Neural crest cell (in vitro differentiated cells): ENCODE measurements at places on chromosomes 11 and 22.

GRCh38 chr11:132125988-132126871 lies 755.8 kb downstream of the NTM start:
- peak; percentile 5 for DNase-seq

GRCh38 chr22:24503137-24503842 lies 8.2 kb downstream of the UPB1 start:
- peak; percentile 43 for DNase-seq

DNA sequence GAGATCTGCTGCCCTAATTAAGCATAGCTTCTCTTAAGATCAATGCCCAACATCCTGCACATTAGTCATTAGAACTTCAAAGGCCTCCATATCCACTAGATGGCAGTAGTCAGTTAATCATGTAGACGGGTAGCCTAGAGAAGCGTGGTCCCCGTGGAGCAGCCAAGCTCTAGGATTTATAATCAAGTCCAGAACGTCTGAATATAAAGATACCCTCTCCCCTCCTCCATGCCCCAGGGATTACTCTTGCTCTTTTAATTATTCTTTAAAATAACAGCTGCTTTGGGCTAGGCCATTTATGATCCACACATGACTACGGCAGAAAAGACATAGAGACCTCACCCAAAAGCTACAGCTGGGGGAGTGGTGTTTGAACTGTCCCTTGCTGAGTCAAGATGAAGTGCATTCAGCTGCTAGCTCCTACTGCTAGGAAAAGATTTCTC lies 327.6 kb upstream of the PLET1 start:
- peak; percentile 55 for DNase-seq

DNA sequence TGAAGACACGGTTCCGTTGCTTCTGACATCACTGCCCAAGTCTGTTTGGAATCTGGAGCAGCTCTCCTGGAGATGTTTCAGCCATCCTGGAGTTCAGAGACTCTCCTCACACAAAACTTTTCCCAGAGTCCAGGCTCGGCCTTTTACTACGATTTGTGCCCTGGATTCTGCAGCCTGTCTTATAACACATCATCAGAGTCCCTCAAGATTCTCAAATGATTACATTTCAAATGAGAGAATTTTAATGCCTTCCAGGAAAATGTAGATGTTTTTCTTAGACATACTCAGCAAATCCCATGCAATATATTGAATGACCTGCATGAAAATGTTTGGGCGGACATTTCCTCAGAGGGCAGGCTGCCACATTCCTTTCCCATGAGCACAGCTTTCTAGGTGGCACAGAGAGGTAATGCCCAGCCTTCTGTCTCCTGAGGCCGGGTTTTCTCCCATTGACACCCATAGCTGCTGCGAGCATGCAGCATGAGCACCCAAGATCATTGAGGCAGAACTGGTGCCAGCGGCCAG lies 129.1 kb downstream of the SNX19 start:
- DNase-seq = no peak

DNA sequence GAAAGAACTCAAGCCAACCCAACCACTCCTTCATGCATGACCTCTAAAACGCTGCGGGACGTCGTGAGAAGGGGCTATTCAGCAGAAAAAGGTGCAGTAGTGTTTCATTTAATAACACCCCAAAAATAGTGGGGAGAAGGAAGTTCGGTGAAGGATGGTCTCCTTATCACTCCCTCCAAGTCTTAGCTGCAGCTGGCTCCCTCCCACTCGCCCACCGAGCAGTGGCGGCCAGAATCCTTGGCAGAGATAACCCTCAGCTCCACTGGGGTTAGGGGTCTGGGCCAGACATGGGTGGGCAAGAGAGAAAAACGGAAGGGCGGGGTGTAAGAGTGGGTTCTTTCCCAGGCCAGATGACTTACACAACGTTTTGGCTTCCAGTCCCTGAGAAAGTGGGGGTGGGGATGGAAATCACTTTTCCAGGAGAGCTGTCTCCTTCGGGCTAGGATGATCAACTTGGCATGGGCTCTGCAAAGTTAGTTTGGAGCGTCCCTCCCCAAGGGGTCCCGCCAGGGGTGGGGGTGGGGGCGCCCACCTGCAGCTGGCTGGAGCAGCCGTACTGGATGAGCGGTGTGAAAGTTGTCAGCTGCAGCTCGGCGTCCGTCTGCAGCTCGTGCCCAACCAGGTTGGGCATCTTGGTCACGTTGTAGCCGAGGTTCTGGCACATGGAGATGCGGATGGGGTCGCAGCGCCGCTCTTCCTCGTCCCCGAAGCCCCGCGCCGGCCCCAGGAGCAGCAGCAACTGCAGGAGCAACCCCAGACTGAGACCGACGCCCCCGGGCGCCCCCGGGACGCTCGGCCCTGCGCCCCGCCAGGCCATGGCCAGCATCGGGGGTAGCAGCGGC lies 705 bp downstream of the FZD4 start:
- DNase-seq = peak; percentile 30

DNA sequence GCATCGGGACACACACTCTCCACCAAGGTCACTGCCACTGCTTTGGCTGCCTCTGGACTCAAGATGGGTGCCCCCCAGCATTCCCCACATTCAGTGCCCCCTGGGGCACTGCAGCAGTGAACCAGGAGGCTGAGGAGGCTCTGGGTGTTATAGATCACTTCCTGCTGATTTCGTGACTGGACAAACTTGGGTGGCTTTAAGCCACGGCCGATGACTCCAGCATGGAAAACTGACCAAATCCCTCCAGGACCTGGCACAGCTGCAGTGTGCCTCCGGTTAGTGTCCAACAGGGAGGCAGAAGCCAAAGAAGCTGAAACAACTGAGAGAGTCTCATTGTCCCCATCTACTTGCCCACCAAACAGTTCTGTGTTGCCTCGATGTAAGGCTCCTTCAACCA lies 1.2 kb upstream of the GANAB start:
- no peak for DNase-seq

DNA sequence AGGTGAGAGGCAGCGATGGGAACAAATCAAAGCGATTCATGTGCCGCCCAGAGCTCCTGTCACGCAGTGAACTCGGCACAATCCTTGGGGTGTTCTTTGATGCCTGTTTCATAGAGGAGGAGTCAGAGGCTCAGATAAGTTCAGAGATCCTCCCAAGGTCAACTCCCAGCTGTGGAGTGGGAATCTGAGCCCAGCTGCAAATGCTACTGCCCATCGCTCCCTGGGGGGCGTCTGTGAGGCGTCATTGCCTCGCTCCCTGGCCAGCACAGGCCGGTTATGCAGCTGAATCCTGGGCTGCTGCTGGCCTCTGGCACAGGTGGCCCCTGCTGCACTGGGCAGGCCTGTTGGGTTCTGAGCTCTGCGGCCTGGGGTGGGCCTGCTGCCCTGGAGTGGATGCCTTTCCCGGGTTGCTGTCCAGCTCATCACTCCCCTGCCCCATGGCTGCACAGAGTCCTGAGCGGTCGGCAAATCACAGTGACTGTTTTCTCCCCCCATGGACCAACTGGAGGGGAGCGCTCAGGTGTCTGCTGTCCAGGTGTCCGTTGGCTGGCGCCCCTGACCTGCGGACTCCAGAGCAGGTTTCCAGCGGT lies 36.3 kb upstream of the SHISAL1 start:
- DNase-seq = no peak

- peak; percentile 53 for DNase-seq
Measured at GRCh38 chr22:36797911-36798673, 18.7 kb downstream of the PVALB start.

- DNase-seq = no peak
Measured at GRCh38 chr11:10436224-10436623, 18.8 kb upstream of the AMPD3 start.

DNA sequence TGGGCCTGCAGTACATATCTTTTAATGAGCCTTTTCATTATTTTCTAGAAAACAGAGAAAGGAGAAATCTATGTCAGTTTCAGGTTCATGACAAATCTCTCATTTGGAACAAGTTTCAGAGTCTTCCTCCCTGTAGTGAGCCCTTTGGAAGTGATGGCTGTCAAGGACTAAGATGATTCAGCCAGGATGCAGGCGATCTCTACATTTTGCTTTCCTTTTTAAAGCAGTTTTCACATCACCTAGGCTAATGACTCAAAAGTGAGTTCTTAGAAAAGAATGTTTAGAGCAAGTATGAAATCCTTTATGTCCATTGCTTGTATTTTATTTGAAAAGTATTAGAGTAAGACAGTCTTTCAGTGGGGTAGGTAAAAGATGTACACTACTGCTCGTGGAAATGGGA lies 130.1 kb downstream of the TRPC6 start:
- no peak for DNase-seq

DNA sequence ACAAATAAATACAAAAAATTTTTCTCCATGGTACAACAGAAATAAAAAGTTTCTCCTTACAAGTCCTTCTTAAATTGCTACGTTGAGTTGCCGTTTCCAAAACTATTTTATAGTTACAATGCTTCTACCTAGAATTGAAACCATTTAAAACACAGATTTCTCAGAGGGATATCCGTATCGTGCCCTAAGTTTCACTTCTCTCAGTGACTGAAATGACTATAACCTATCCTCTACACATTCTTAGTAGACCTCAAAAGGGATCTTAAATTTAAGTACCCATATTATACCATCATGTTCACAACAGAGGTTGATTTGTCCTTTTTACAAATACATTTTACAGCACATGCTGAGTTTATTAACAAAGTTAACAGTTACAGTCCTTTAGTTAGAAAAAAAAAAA lies 44.1 kb downstream of the USP28 start:
- DNase-seq = no peak

DNA sequence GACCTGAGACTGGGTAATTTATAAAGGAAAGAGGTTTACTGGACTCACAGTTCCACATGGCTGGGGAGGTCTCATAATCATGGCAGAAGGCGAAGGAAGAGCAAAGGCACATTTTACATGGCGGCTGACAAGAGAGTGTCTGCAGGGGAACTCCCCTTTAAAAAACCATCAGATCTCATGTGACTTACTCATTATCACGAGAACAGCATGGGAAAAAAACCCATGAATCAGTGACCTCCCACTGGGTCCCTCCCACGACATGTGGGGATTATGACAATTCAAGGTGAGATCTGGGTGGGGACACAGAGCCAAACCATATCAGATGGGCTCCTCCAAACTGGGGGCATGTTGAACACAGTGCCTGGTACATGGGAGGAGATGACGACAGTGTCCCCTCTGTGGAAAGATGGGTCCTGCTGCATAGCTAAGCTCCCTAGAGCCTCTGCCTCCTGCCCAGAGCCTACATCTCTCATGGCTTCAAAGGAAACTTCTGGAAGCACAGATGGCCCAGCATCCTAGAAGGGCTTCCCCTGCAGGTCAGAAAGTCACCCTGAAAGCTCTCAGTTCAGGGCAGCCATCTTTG lies 46.1 kb downstream of the MYEOV start:
- DNase-seq = no peak

- no peak for DNase-seq
Measured at GRCh38 chr22:42793848-42794405, 63.1 kb downstream of the ARFGAP3 start.

DNA sequence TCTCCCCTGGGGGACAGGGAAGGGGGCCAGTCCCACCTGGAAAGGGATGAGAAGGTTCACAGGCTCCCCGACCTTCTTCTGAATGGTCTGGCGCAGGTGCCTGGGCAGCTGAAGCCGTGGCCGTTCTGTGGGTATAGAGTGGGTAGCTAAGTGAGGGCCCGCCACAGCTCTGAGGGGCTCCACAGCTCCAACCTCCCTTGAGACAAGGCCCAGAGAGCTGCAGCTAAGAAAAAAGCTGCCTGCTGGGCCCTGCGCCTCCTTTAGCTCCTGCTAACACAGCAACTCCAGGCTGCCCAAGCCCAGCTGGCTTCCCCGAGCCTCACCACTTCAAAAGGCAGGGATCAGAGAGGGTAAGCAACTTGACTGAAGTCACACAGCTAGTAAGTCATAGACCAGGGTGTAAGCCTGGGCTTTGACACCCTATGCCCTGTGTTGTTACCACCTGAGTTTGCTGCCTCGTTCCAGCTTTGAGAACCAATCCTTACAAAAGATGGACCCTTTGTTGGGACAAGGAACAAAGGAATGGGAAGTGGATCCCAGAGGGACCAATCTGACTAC lies 18.5 kb downstream of the MYBPC3 start:
- no peak for DNase-seq

GRCh38 chr22:43262990-43263644 lies 76.2 kb upstream of the TTLL12 start:
- DNase-seq = peak; percentile 23

GRCh38 chr22:33274214-33275072 lies 216.3 kb upstream of the SYN3 start:
- DNase-seq = peak; percentile 12

GRCh38 chr11:1343391-1344055 lies 34.1 kb upstream of the TOLLIP start:
- no peak for DNase-seq

DNA sequence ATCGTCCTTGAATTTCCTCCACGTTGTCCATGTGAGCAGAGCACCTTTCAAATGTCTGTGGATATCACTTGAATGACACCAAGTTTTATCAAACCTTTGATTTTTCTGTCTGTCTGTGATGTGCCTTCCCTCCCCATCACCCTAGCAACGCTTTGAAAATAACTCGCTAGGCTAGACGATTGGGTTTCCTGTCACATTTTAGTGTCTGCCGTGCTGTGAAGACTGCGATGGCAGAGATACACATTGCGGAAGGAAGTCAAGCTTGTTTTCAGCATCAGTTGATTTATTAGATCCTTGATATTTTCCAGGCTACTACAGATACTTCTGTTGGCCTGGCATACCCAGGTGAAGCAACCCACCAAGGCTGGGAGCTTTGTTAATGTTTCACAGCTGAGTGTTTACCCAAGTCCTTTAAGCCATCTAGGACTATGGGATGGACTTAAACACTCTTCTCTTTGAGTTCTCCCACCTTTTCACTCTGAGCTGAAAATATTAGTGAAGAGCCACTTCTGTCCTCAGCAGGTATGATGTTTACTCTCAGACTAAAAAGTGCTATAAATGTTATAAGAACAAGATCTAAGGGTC lies 93.6 kb upstream of the CD44 start:
- no peak for DNase-seq

- no peak for DNase-seq
Measured at GRCh38 chr22:23054531-23055257, 15.6 kb upstream of the GNAZ start.

DNA sequence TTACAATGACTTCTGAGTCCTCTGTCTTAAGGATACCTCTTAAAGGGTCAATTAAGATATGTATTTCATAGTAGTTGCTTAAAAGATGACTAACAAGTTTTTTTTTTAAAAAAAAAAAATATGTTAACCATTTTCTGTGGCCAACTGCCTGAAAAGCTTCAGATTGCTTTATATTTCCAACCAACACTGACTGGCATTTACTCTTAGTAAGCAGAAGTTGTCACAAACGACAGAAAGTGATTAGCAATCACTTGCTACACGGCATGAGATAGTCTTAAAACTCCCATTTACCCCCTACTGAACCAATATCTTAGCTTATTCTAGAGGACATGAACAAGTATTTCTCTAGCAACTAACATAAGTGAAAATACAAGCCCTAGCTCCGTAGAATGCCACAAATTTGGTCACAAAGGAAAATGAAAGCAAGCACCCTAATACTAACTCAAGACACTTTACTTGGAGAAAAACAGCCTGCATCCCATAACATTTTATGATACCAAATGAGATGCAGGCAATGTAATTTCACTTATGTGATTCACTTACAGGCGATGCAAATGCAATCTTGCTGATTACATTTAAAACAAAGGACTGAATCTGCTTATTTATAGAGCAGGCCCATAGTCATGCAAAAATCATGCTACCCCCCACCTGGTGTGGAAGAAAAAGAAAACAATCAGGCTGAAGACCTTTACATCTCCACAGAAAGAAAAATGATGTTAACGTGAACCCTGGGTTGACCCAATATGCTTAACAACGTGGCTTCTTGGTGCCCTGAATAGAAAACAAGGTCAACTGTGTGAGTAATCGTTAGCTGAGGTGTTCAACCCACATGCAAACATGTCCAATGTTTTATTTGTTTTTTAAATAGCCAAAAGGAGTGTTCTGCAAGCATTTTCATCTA lies 25.7 kb downstream of the MPPED2 start:
- DNase-seq = no peak

- DNase-seq = no peak
Measured at GRCh38 chr11:76806608-76807205, 23.6 kb downstream of the TSKU start.
